Left ventricle myocardium superior (tissue), 1 donor: ENCODE measurements at places on chromosomes 16 and 17. TPM values are rescaled to one million over a fixed set of nuclear protein-coding genes. Genes with fewer than 3 reads are reported as not detected.
A peak's percentile ranks its signal among the peaks of the same experiment; 100 is the strongest.

METTL26 gene
- total RNA-seq, result 62.2 TPM

HSF5 gene
- total RNA-seq, result not detected

SLC7A5 gene
- 2.0 TPM for total RNA-seq

TBC1D3G gene
- not detected for total RNA-seq

NEUROD2 gene
- not detected for total RNA-seq

HAGH gene
- 182 TPM for total RNA-seq

E4F1 gene
- 14.2 TPM for total RNA-seq

FBXW10 gene
- total RNA-seq, result not detected

OTOP3 gene
- not detected for total RNA-seq

MT3 gene
- total RNA-seq, result 3.8 TPM

GRCh38 chr16:85206472-85207356 lies 94.4 kb upstream of the CIBAR2 start:
- DNase-seq, result peak; percentile 89

DNA sequence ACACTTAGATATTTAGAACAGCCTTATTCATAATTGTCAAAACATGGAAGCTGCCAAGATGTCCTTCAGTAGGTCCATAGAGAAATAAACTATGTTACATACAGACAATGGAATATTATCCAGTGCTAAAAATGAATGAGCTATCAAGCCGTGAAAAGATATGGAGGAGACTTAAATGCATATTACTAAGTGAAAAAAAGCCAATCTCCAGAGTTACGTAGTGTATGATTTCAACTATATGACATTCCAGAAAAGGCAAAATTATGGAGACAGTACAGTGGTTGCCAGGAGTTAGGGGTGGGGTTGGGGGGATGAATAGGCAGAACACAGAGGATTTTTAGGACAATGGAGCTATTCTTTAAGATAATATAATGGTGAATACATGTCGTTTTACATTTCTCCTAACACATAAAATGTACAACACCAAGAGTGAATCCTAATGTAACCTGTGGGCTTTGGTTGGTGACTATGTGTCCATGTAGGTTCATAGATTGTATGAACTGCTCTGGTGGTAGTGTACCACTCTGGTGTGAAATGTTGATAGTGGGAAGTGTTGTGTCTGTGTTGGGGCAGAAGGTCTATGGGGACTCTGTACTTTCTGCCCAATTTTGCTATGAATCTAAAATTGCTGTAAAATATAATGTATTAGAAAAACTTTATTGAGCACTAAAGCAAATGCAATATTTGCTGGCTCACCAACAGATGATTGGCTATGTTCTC lies 122.6 kb downstream of the USP22 start:
- DNase-seq, result no peak

GRCh38 chr16:86285421-86285820 lies 224.9 kb upstream of the FOXF1 start:
- no peak for DNase-seq

DNA sequence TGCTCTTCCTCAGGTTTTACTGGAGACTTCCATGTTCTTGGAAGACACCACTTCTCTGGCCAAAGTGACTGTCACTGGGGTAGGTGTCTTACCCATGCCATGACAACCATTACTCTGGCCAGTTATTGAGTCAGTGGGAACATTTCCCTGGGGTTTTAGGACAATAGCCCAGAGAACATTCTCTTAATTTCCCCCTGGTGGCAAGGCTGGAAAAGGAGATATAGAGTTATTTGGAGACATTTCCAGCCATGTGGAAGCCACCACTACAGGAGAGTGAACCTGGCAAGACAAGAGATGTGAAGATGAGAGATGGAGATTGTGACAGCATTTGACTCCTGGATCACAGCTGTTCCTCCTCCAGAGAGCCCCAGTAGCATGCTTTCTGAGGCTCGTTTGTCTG lies 106.2 kb downstream of the CDK5R1 start:
- DNase-seq, result no peak

DNA sequence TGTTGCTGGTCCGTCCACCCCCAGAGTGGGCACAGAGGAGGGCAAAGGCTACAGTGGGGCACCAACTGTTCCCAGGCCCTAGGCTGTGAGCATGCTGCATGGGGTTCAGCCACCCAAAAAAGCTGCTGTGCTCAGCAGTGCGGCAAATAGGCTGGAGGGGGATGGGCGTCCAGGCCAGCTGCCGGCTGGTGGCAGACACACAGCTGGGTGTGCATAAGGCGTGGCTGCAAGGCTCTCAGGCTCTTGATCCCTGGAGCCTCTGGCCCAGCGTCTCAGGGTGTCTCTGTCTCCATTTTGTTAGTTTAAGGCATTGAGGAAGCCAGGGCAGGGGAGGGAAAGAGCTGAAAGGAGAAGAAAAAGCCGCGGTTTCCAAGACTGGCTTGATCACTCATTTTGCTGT lies 8.8 kb downstream of the RPL19 start:
- peak; percentile 61 for DNase-seq

GRCh38 chr17:38559051-38559879 lies 46.5 kb downstream of the SRCIN1 start:
- DNase-seq, result peak; percentile 83

DNA sequence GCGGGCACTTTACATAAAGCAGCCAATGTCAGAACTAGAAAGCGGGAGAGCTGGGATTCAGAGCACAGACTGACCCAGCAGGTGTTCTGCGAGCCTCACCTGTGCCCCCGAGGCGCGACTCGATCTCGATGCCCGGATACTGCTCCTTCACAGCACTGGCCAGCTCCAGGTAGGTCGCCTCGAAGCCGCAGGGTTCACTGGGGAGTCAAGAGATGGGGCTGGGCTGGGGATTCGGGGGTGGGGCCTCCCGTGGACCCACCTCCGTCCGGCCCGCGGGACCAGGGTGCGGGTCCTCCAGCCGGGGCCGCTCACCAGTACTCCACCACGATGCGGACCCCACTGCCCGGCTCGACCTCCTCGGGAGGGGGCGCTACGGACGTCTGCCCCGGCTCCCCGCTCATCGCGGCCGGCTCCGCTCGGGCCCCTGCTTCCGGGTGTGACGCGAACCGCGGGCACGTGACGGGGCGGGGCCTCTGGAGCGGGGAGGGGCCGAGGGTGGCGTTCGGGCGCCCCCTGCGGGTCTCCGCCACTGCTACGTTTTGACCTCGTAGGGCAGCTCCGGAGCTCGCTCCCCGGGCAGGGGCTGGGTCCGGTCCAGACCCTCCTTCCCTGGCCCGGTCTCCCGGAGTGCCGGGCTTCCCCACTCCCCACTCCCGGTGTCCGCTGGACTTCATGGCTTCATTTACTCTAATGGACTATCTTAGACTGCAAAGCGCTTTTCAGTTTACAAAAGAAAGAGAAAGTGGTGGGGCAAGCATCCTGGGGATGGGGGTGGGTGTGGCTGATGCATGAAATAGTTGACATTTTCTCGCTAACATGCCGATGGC lies at the start of gene MIEN1:
MIEN1 (minus strand) TSS at position 438 of the 827 bp plus-strand sequence; CDS start at position 401, 37 bp downstream.
- peak; percentile 97 for DNase-seq

GRCh38 chr17:40516581-40517285 lies 15.3 kb upstream of the TNS4 start:
- no peak for DNase-seq

- DNase-seq, result no peak
Measured at GRCh38 chr17:48747445-48748363, 19.2 kb upstream of the HOXB13 start.

DNA sequence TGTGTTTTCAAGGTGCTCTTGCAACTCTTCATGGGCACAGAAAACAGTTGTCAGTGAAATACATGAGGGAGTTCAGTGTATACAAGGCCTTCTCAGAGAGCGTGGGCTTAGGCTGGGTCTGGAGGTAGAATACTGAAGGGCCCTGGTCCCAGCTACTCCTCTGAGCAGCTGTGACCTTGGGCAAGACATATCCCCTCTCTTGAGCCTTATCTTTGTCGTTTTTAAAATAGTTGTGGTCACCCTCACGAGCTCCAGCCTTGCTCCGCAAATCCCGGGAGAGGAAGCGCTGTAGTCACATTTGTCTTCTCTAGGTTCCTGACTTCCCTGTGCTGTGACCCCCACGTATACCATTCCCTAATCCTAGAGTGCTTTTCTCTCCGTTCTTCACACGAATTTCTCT lies 3.6 kb downstream of the ZNRF1 start:
- no peak for DNase-seq

DNA sequence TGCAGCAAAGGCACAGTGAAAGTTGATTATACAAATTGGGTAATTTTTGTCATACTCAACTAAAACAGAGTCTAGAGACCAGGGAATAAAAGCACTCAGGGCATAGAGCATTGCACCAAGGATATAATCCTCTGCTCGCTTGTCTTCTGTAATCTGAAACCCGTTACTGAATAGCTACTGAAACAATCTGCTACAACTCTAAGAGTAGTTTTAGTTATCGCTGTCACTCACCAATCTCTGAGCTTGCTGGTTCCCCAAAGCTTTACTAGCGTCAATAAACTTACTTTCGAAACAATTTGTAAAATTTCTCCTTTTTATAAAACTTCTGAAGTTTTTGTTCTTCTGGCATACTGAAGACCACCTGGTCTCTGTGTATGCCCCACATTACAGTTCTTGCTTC lies 22.9 kb upstream of the SLC35G3 start:
- DNase-seq, result no peak

GRCh38 chr17:83180996-83181481 lies 101.6 kb downstream of the METRNL start:
- no peak for DNase-seq

DNA sequence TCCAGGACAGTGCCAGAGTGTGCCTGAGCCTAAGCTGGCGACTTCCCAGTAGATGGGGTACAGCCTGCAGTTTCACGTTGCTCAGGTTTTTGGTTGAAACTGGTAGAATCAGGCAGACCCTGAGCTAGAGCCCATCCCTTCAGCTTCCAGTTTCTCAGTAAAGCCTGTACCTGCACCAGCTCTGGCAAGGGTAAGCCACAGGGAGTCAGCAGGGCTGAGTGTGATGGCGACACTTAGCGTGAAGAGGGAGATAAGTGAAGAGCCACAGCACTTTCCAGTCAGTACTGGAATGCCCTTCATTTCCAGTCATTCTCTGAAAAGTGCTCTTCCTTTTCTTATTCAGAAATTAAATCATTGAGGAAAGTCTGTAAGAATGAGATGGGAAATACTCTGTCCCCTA lies 22.4 kb downstream of the PLD6 start:
- DNase-seq, result no peak

DNA sequence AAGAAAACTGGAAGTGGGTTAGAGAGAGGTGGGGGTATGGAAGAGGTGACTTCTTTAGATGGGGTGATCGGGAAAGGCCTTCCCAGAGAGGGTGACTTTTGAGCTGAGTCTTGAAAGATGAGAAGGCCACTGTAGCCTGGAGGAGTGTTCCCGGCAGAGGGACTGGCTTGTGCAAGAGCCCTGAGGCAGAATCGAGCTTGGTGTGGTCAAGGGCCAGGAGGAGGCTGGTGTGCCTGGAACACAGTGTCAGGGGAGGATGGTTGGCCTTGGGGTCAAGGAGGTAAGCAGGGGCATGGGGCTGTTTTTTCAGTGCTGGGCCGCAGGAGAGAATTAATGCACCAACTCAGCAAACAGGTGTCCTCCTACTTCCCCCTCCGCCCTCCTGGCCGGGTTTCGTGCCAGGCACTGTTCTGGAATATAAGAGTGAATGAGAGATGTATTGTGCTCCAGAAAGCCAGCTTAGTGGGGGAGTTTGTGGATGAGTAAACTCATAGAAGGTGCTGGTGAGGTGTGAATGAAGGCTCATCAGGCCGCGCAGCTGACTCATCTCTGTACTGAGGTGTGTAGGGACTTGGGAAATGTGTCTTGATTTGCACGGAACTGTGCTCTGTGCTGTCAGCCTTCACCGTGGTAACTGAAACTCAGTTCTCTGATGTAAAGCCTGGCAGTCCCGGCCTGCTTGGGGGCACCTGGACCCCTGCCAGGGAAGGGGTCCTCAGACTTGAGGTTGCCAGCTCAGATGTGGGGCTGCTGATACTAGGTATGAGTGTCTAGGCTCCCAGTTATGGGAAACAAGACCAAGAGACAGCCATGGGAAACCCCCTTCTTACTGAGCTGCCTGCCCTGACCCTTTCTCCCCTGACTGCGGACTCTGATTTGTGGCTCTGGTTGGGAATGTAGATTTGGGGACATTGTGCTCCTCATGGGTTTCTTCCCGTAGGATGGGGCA lies 15.3 kb downstream of the KSR1 start:
- DNase-seq, result no peak

GRCh38 chr16:57278494-57278893 lies 6.0 kb downstream of the PLLP start:
- no peak for DNase-seq

- no peak for DNase-seq
Measured at GRCh38 chr17:73553311-73553710, 90.9 kb downstream of the SDK2 start.

- no peak for DNase-seq
Measured at GRCh38 chr17:5049314-5049841, 14.2 kb upstream of the SLC52A1 start.

DNA sequence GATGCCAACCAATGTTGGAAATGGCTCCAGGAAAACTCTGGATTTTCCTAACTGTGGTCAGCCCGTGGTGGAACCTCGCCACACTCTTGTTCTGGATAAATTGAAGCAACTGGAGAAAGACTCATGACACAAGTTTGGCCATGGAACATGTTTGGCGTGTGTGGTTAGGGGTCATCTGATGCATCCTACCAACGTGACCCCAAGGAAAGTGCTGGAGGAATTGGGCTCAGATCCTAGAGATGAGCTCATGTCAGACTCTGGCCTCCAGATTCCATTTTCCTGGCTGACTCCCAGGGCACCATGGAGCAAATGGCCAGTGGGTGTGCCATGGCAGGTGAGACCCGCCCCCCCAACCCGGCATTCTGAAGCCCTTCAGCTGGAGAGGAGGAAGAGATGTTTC lies 58.5 kb downstream of the CACNG5 start:
- no peak for DNase-seq

DNA sequence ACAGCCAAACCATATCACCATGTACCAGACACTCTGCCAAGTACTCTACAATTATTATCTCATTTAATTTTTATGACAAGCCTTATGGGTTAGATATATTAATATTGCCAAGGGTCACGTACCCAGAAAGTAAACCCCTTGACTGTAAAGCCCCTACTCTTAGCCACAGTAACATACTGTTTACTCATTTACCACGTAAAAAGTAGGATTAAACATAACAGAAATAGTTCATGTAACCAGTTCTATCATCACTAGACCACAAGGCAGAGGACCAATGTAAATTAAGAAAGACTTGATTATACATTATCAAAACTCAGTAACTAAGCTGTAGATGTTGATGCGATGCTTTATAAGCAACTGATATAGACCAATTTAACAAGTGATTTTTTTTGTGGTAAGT lies 101.5 kb upstream of the CNTNAP4 start:
- DNase-seq, result no peak

- no peak for DNase-seq
Measured at GRCh38 chr16:84379008-84379708, 10.8 kb downstream of the ATP2C2 start.
